ENCODE measurements at places on chromosomes 1 and 21. TPM values are rescaled to one million over a fixed set of nuclear protein-coding genes. Genes with fewer than 3 reads are reported as not detected.

The HOOK1 gene
- 13.5 TPM for polyA plus RNA-seq

The TFF2 gene
- polyA plus RNA-seq: 23.4 TPM

The UQCRHL gene
- polyA plus RNA-seq: 3.6 TPM

GRCh38 chr1:31434979-31435378 is 22.0 kb downstream of the SERINC2 start:
- H3K27me3 ChIP-seq: no peaks in the 10 kb centered on the region
- no peaks in the 10 kb centered on the region for H3K36me3 ChIP-seq
- no peak overlapping the region for H3K4me3 ChIP-seq
- H3K27ac ChIP-seq: no peak overlapping the region

DNA sequence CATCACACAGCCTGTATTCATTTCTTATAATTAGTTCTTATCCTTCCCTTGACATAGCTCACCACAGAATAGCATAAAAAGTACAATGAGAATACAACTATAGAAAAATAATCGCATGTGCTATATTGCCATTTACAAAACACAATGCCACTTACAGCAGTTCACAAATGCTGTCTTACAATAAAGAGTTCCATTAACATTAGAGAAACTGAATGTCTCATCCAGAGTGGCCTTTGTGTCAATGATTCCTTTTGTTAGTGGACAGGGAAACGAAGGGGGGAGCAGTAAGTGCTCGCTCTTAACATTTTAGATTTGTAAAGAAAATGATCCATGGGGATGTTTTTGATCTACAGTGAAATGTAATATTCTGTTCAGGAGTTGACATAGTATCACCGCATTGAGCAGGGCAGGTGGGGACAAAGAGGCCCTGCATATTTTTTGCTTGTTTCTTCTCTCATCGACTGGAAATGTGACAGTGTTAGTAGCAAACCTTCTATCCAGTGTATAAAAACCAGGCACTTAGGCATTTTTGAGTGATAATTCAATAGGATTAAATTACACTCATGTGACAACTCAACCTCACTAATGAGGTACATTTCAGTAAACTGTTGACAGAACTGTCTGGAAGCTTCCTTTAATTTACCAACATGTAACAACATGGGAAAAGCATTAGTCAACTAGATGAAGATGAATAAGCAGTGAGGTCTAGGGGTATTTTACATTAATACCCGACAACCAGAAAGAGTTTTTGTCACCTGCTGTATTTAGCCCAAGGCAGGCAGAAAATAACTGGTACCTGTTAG is 35.6 kb upstream of the RRP15 start:
- no peaks in the 10 kb centered on the region for H3K4me1 ChIP-seq
- no peaks in the 10 kb centered on the region for H3K36me3 ChIP-seq
- H3K27ac ChIP-seq: no peak overlapping the region
- no peak for DNase-seq

DNA sequence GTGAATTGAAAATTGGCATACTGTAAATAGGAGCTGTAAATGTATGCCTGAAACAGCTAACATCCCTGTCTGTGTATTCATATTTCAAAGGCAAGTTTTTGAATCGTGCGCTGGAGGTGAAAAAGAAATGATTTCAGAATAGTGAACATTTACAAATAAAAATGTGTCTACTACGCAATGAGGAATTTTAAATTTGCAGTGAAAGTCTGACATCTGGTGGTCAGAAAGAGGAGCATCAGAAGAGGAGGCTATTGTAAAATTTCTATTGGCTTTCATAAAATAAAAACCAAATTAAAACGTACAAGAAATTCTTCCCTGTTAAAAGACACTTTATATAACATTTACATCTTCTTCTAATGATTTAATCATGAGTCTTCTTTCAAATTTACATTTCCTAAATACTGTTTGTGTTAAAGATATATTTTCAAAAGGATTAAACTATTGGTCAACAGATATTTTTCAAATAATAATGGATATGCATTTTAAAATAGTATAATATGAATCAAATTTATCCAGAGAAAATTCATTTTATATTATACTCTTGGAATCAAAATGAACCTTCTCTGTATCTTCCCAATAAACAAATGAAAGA is 113.7 kb upstream of the RRP15 start:
- no peak for DNase-seq
- H3K4me1 ChIP-seq: no peaks in the 10 kb centered on the region
- peaks cover 20% of the 10 kb centered on the region for H3K27me3 ChIP-seq
- no peak overlapping the region for H3K4me3 ChIP-seq
- no peaks in the 10 kb centered on the region for H3K36me3 ChIP-seq

DNA sequence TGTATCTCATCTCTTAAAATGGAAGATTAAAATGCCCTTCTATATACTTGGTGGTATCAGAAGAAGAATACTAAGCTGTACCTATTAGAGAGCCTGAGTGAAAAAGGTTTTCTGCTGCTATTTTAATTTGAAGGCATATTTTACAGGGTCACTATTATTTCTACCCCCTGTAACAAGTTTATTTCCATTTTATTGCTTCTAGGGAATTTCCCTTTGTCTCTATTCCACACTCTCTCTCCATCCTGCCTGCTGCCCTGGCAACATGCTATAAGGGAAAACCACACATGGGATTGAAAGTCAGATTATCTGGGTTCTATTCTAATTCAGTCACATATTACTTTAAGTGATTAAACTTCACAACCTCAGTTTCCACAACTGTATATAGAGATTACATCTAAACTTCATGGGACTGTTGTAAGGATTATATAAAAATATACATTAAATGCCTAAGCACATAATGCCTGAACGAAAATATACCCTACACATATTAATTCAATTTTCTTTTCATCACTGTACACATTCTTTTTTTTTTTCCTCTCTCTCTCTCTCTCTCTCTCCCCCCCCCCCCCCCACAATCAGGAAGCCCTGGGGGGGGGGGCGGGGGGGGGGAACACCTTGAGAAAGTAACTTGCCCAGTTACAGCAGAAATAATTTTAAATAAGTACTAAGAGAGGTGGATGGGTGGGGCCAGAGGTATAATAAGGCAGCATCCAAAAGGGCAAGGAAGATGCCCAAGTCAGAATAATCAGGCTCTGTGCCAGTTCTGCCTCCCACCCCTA is 51.5 kb downstream of the LUZP1 start:
- peaks cover 45% of the 10 kb centered on the region for H3K4me1 ChIP-seq
- no peak for DNase-seq
- H3K27me3 ChIP-seq: no peaks in the 10 kb centered on the region
- H3K27ac ChIP-seq: no peak overlapping the region
- no peaks in the 10 kb centered on the region for H3K36me3 ChIP-seq
